Mucosa of descending colon (tissue), 3 donors: ENCODE measurements at places on chromosomes 7 and 10. TPM values are rescaled to one million over a fixed set of nuclear protein-coding genes. Genes with fewer than 3 reads are reported as not detected.
A peak's percentile ranks its signal among the peaks of the same experiment; 100 is the strongest.

- no peak for DNase-seq
Measured at GRCh38 chr10:71923138-71923692, 41.0 kb upstream of the CHST3 start.

DNA sequence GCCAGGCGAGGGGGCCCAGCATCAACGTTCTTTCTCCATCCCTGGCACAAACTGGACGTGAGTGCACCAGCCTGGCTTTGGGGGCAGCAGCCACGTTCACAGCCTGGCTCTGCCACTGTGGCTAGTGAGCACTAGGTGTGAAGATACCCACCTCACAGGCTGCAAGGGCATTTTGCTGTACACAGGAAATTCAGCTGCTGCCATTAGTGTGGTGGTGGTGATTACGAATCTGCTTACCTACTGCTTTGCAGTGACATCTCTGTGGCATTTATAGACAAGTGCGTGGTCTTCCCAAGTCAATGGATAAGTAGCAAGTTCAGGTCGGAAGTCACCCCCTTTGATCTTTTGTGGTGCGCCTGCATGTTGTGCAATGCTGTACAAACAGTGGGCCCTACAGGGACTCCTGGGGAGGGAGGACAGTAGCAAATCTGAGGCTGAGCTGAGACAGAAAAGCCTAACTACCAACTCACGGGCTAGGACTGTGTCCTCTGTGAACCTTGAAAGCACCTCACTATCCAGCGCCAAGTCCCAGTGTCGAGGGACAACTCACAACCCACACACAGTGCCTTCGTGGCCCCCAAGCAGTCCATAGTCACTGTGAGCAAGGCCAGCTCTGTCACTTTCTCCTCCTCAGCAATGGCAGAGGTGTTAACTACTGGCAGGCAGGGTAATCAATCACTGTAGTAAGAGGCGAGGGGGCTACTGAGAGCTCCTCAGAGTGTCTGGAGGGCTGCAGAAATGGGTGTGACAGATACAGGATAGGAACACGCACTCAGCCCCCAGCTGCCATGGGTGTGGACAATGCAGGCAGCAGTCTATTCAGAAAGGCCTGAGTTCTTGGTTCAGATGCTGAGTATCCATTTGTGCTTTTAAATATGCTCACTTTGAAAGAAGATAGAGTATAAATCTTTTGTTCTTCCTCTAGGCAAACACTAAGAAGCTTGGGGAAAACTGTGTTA lies 17.0 kb upstream of the MMP21 start:
- no peak for DNase-seq

DNA sequence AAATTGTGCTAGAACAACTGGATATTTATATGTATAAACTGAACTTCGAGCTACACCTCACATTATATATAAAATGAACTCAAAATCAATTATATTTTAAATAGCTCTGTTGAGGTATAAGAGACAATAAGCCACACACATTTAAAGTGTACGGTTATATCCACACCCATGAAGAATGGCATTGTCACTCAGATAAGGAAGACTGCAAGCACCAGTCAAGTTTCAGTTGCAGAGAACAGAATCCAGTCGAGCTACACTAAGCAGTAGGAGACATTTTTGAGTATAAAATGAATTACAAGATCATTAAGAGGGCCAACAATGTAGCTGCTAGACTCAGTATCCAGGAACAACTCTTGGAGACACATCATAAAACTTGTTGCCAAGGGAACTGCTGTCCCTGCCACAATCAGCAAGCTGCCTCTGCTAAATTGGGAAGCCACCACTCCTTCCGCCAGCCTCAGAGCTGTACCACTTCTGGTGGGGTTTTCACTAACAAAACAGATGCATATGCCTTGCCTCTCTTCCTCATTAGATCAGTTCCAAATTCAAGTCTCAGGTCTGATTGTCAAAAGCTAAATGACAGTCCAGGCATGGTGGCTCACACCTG lies 19.6 kb upstream of the GPNMB start:
- DNase-seq, result no peak

GRCh38 chr10:101157756-101158458 lies 26.8 kb downstream of the TLX1 start:
- no peak for DNase-seq

DNA sequence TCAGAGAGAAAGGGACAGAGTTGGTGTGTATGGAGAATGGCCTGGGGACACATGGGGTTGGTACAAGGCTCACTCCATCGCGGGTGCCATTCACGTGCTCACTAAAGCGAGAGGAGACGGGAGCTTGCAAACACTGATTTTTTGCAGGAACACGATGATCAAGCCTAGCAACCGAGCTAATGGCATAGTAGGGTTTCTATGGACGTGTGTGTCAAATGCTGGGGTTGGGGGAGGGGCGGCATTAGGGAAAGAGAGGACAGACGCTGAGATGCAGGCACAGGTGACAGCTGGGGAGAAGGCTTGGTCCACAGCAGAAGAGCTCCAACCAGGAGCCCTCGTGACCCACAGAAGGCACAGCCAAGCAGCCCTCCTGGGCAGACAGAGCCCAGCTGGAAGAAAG lies 33.9 kb downstream of the RCC1L start:
- no peak for DNase-seq

GRCh38 chr7:68482800-68483199 lies 1115.5 kb upstream of the AUTS2 start:
- no peak for DNase-seq

- no peak for DNase-seq
Measured at GRCh38 chr10:104548090-104548489, 93.0 kb upstream of the SORCS3 start.

- no peak for DNase-seq
Measured at GRCh38 chr10:57145548-57145947, 784.5 kb upstream of the ZWINT start.

- DNase-seq, result no peak
Measured at GRCh38 chr10:73647875-73648651, 6.8 kb upstream of the MYOZ1 start.

GRCh38 chr10:23375366-23375765 lies 30.8 kb upstream of the C10orf67 start:
- no peak for DNase-seq

- DNase-seq, result no peak
Measured at GRCh38 chr10:72744566-72744965, 52.6 kb downstream of the MCU start.

DNA sequence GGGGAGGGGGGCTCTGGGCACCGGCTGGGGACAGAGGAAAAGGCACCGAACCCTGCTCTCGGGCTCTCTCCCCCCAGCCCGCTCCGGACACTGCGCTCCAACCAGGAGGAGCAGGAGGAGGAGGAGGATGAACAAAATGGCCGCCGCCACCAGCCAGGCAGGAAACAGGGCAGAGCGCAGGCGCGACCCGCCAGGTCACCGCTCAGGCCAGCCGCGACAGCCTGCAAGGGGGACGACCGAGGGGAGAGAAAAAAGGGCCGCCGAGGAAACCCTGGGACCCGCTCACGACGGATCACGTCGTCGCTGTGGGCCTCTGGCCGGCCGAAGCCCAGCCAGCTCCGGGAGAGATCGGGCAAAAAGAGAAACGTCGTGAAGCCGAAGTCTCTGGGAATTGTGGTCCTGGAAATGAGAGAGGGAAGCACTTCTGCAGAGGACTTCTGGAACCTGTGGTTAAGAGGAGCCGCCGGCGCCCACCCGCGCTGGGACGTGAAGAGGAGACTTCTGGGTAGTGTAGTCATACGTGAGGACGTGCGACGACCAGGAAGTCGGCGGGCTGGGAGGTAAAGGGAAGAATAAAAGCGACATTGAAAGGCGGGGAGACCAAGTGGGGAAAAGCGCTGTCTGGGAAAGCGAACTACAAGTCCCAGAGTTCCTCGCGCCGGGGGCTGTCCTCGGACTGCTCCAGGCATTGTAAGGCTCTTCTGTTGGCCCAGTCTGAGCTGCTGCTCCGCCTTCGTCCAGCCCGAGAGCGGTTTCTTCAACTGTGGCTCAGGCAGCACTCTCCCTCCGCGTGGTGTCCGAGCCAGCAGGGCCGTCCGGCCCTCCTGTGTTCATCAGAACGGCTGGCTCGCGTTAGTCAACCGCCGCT lies at the start of gene TIAL1:
TIAL1 (minus strand) TSS at position 428 of the 868 bp plus-strand sequence. CDS start 499 bp downstream, outside the sequence.
- peak; percentile 98 for DNase-seq

DNA sequence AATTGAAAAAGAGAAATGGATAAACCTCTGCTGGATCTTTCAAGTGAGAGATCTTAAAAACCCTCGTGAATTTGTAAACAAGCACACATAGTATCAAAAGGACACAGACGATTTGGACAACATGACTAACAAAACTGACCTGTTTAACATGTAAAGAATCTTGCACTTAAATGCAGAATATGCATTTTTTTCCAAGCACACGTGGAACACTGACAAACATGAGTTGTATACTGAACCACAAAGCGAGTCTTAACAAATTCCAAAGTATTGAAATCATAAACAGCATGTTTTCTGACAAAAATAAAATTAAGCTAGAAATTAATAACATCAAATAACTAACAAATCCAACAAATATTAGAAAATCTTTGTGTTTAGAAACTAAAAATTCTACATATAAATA lies 65.0 kb upstream of the ZNF746 start:
- no peak for DNase-seq

- no peak for DNase-seq
Measured at GRCh38 chr7:64098-64915, 128.1 kb upstream of the FAM20C start.

- peak; percentile 46 for DNase-seq
Measured at GRCh38 chr10:132336919-132337407, 5.0 kb downstream of the LRRC27 start.

DNA sequence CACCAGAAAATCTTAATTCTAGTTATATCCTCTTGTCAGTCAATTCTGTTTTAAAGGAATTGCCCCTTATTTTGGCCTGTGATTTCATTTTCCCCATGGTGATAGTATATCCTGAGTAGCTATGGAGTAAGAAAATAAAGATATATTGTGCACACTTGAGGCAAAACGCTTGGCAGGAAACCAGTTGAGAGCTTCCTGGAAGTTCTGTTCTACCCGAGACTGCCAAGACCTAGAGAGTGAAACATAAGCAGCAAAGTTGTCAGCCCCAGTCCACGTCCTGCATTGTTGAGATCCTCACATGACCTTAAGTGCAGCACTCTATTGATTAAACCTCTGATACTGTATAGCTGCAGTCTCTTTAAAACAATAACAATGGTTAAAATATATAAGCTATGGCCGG lies 235.2 kb downstream of the CDC14C start:
- DNase-seq, result no peak

DNA sequence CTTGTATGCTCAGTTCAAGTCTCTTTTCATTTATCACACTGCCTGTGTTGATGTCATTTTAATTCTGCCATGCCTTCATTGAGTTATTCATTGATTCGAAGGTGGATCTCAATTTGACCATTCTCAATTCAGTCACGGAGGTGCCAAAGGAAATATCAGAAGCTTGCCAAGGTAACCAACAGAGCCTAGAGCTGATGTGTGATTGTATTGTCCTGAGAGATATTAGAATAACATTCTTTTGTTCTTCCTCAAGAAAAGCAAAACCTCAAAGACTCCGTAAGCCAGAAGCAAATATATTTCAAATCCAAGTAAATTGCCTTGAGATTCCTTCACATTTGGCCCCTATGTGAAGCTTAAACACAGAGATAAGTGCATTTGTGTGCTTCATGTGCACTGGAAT lies 345.3 kb downstream of the CXCL12 start:
- DNase-seq, result no peak

GRCh38 chr10:18397906-18398305 lies 253.5 kb downstream of the NSUN6 start:
- DNase-seq, result no peak

DNA sequence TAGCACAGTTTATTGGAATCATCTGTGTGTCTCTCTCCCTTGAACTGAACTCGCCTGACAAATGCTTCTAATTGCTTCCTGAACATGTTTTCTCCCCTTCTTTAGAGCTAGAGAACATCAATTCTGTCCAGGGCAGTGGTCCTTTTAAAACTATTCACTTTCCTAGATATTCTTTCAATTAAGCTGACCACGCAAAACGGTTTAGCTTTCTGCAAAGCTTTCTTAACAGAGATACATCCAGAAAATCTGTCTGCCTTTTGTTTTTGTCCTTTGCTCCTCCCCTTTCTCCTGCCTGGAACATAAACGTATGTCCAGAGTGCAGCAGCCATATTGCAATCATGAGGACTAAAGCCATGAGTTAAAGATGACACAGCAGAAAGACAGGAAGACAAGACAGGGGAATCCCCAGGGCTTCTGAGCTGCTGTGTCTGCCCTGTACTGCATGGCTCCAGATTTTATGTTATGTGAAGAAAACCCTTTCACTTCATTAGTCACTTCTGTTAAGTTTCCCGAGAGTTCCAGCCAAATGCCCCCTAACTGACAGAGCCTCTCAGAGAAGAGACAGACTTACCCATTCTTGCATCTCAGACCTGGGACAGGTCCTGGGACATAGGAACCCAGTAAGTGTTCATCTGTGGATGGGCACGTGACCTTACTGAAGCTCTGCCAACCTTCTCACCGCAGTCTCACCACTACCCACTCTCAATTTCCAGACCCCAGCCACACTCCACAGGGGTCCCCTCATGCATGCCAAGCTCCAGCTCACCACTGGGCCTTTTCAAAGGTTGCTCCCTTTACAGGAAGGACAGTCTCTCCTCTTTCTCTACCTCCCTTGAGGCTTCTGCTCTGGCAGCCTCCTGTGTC lies 35.0 kb upstream of the CPXM2 start:
- no peak for DNase-seq

DNA sequence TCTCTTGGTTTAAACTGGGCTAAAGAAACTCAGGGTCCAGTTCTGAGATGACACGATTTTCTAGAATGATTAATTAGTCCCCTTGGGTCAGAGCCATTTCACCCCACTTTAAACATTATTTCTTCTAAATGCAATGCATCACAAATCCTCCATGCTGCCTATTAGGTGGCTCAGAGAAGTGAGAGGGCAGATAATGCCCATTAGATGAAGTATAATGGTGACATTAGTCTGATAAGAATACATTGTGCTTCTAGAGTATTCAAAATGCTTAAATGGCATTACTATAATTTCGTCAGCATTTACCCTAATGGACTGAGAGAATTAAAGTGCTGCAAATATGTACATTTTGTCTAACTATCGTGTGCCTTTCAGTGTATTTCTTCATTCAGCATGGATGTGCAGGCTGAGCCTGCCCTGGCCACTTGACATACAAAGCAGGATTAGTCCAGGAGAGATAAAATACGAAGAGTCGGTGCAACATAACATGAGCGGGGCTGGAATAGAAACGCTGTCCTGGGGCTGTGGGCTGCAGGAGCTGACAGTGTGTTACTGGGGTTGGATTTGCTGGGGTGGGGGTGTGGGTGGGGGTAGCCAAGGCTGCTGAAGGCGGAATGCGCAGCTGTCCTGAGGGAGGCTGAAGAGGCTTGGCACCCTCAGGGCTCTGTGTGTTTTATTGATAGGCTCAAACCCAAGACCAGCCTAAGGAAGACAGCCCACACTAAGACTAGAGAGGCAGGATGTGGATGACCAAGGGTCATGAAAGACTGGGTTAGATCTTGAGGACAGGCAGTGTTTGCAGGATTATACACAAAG lies 52.8 kb upstream of the KLF6 start:
- no peak for DNase-seq

LIPF gene
- total RNA-seq, result not detected

SCART1 gene
- total RNA-seq, result 2.5 TPM

CLCN1 gene
- not detected for total RNA-seq

CDHR3 gene
- 12.1 TPM for total RNA-seq

MPLKIP gene
- 34.7 TPM for total RNA-seq

C10orf105 gene
- total RNA-seq, result 0.10 TPM

ABCB4 gene
- total RNA-seq, result 1.2 TPM

MORN4 gene
- 1.9 TPM for total RNA-seq

TAC1 gene
- total RNA-seq, result 1.3 TPM

FGFBP3 gene
- total RNA-seq, result 1.0 TPM

TRIM74 gene
- total RNA-seq, result 0.95 TPM

ANKRD61 gene
- not detected for total RNA-seq

JMJD1C gene
- 82.1 TPM for total RNA-seq

IMMP2L gene
- 20.7 TPM for total RNA-seq

OR2A5 gene
- total RNA-seq, result not detected
